ENCODE measurements at places on chromosomes 4 and X. TPM values are rescaled to one million over a fixed set of nuclear protein-coding genes. Genes with fewer than 3 reads are reported as not detected.

PAGE1 gene
- total RNA-seq = not detected

FATE1 gene
- not detected for total RNA-seq

F8A2 gene
- total RNA-seq = not detected

CPLX1 gene
- not detected for total RNA-seq

MYOZ2 gene
- not detected for total RNA-seq

GRCh38 chrX:21658152-21658737 lies at the start of gene KLHL34:
KLHL34 (minus strand) TSS chrX:21658330; CDS start chrX:21657788, 542 bp downstream.
- DNase-seq = no peak

DNA sequence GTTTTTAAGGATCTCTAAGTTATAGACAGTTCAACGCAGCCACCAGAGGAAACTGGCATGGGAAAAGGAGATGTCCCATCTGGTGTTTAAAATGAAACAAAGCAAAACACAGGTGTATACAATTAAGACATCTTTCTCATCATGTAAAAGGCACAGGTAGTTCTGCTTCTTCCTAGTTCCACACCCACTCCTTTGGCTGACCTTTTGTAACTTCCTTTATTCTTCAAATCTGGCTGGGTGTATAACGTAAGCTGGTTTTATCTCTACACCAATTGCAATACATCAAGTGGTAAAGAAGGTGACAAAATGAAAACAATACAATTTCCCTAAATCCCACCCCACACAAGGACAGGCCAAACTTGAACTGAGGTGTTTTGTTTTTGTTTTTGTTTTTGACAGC lies 27.3 kb upstream of the FBXW7 start:
- DNase-seq = no peak

DNA sequence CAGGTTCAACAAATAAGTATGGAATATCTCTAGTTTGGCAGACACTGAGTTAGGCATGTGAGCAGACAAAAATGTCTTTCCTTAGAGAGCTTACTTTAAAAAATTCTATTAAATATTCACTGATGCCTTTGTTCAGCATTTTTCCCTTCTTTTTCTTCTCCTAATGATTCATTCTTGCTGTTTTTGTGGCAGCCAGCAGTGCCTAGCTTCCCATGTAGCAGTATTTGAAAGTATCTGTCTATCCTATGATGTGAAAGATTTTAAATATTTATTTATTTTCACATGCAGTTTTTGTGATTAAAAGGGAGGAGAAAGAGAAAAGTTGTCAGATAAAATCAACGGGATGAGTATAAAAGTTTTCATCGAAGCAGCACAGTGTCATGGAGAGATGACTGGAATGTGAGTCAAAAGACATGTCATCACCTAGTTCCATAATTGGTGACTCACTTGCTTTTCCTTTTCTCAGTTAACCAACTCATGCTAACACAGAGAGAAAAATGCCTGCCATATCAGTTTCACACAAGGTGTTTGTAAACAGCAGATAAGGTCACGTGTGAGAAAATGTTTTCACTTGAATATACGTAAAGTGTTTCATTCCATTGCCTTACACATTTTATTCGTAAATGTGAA lies 69.8 kb downstream of the BMPR1B start:
- peak; percentile 99 for DNase-seq

DNA sequence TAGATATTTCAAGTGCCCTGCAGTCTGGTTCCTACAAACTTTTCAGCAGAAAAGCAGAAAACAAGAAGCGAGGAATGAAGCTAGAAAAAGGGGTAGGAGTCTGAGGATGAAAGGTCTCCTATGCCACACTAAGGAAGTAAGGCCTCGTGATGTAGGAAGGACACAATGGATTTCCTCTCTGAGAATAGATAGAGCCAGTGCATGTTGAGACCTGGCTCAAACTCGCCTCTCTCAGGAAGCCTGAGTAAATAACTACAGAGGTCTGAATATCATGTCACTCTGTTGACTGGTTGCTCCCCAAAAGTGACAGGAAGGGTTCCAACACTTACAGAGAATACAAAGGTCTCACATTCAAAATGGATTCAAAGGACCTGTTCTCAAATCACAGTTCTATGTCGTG lies 93.3 kb downstream of the GRIA3 start:
- peak; percentile 52 for DNase-seq

- no peak for DNase-seq
Measured at GRCh38 chrX:30111431-30111830, 103.9 kb upstream of the MAGEB2 start.

DNA sequence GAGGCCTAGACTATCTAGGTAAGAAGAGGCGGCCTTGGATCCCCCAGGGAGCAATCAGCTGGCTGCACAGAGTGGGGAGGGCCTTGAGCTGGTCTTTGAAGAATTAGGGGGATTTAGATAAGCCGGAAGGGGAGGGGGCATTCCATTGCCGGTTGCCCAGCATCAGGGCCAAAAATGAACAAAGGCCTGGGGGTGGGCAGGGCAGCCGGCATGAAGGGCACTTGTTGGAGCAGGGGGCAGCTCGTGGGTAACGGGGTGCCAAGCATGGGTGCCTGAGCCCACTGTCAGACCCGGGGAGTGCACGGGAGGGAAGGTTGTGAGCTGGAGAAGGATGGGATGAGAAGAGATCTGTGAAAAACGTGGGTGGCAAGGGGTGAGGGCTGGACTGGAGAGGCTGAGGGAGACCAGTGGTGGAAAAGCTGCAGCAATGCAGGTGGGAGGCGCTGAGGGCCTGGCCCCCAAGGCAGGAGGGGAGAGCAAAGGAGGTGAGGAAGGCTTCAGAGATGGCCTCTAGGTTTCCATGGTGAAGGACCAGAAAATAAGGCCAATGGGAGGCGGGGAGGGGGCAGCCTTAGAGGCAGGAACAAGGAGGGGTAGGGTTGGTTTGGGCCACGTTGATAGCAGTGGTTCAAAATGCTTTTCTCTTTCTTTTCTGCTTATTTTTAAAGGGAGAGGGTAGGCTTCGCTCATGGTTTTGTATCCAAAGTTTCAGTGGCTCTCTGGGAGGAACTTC lies 8.6 kb downstream of the KLF3 start:
- DNase-seq = no peak

Measured in bronchial epithelial cell (primary cell).